Hematopoietic multipotent progenitor cell treated with erythropoietin and hydrocortisone succinate and interleukin-3 and kit ligand, for 4 days (in vitro differentiated cells): ENCODE measurements at places on chromosomes 6 and 20.

GRCh38 chr6:155517294-155517693 lies 61.7 kb upstream of the NOX3 start:
- no peak for DNase-seq

DNA sequence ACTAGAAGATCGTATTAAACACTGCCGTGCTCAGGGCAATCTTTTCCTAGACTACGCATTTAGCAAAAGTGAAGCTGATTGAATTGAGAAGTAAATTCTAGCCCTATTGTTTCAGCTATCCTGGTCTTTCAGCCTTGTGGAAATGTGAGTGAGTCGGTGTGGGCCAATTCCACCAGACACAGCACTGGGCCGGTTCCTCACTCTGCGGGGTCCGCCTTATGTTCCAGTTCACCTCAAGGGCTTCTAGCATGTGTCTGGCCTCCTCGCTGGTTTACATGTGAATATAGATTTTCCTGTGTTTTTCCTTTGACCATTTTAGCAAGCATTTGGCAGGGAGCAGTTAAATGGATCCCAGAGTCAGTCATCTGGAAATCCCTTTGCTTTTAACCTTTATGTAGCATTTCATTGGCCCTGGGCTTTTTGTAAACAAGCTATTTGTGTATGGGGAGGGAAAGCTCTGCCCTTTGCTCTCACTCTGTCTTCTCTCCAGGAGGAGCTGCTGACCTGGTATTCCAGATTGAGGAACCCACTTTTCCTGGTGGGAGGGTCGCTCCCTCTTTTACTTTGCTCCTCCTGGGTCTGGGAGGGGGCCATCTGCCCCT lies 12.4 kb upstream of the GTSF1L start:
- no peak for DNase-seq

GRCh38 chr20:44454306-44454963 lies 21.2 kb upstream of the TTPAL start:
- DNase-seq, result peak; percentile 40

- no peak for DNase-seq
Observed at GRCh38 chr6:106564476-106564875, 64.8 kb downstream of the RTN4IP1 start.

DNA sequence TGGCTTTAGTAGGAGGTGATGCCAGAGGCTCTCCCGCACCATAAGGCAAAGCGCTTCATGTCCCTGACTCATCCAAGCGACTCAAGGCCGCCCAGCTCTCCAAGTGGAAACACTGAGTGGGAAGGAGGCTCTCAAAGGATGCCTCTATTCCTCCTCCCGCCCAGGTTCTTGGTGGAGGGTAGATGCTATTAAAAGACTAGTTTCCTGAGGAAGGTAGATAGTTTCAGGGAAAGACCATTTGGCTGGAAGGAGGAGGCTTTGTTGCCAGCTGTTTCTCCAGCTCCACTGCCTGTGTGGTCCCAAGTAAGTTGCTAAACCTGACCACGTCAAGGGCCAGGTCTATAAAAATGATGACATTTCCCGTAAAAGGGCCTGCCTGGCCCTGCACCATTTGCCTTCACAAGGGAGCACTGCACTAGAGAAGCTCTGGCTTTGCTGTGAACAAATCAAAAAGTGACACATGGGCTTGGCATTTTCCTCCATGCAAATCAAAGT lies 48.2 kb downstream of the GMDS start:
- DNase-seq, result no peak

DNA sequence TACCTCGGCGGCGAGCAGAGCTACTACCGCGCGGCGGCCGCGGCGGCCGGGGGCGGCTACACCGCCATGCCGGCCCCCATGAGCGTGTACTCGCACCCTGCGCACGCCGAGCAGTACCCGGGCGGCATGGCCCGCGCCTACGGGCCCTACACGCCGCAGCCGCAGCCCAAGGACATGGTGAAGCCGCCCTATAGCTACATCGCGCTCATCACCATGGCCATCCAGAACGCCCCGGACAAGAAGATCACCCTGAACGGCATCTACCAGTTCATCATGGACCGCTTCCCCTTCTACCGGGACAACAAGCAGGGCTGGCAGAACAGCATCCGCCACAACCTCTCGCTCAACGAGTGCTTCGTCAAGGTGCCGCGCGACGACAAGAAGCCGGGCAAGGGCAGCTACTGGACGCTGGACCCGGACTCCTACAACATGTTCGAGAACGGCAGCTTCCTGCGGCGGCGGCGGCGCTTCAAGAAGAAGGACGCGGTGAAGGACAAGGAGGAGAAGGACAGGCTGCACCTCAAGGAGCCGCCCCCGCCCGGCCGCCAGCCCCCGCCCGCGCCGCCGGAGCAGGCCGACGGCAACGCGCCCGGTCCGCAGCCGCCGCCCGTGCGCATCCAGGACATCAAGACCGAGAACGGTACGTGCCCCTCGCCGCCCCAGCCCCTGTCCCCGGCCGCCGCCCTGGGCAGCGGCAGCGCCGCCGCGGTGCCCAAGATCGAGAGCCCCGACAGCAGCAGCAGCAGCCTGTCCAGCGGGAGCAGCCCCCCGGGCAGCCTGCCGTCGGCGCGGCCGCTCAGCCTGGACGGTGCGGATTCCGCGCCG lies 994 bp downstream of the FOXC1 start:
- DNase-seq, result peak; percentile 51

DNA sequence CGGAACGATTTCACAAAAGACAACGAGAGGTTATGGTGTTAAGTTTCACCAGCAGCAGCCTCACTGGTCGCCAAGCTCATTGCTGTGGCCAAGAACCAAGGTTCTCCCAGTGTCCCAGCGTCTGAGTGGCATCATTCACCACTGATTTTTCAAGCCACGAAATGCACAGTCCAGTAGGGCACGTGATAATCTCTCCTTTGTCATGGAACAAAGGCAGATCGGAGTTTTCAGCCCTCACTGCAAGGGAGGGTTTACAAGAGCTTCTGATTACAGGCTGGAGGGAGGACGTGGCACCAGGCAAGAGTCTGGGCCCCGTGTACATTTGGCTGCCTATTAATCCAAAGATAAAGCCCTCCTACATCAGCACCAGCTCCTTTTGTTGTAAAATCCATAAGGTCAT lies 2.0 kb downstream of the CD24 start:
- DNase-seq, result no peak

- DNase-seq, result no peak
Observed at GRCh38 chr6:154565331-154565730, 54.8 kb upstream of the CNKSR3 start.

- DNase-seq, result no peak
Observed at GRCh38 chr20:11754451-11754850, 163.2 kb upstream of the BTBD3 start.

- DNase-seq, result no peak
Observed at GRCh38 chr20:44884907-44885391, 556 bp upstream of the YWHAB start.

- DNase-seq, result no peak
Observed at GRCh38 chr6:154426997-154427396, 70.4 kb upstream of the IPCEF1 start.

GRCh38 chr6:75922226-75922625 lies 150.2 kb downstream of the IMPG1 start:
- no peak for DNase-seq

DNA sequence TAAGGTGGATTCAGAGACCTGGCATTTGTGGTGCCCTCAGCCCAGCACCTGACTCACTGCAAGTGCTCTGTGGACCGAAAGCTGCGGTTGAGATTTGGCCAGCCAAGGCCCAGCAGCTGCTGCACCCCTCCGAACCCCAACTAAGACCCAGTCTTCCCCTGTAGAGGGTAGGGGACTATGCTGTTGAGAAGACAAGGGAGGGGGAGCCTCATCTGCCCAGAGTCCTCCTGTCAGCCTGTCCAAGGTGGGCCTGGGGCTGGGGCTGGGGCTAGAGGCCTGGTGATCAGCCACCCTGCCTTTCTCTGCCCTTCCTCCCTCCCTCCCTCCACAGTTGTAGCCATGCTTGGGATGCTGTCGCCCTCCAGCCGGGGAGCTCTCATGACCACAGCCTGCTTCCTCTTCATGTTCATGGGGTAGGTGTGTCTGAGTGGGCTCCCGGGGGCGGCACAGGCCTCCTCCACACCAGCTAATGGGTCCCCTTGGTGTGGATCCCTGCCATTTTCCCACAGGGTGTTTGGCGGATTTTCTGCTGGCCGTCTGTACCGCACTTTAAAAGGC lies 40.9 kb downstream of the TM9SF4 start:
- no peak for DNase-seq

DNA sequence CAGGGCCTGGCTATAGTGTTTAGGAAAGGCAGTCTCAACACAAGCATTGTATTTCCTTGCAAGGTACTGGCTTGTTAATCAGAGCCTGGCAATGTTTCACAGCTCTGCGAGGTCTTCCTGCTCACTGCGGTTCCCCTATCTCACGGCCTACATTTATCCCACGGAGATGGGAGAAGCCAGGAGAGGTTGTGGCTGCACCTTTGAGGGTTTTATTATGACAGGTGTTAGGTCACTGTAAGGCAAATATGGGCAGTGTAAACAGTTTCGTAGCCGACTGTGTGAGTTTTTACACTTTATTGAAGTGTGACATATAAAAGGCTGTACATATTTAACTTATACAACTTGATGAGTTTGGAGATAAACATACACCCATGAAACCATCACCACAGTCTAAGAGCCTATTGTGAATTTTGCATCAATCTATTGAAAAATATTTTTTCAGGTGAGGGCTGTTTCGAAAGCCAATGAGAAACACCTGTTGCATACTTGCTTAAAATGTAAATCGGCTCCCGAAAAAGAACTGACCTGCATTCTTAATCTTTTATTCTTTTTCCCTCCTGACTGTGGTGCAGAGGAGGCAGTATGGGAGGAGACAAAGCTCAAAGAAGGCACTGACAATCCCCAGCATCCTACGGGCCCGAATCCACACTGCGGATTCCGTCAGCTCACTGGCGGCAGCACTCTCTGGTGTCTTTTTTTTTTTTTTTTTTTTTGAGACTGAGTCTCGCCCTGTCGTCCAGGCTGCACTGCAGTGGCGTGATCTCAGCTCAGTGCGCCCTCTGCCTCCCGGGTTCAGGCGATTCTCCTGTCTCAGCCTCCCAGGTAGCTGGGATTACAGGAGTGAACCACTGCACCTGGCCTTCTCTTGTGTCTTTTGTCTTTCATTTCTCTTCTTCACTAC lies 7.5 kb upstream of the RBM38 start:
- DNase-seq, result no peak

DNA sequence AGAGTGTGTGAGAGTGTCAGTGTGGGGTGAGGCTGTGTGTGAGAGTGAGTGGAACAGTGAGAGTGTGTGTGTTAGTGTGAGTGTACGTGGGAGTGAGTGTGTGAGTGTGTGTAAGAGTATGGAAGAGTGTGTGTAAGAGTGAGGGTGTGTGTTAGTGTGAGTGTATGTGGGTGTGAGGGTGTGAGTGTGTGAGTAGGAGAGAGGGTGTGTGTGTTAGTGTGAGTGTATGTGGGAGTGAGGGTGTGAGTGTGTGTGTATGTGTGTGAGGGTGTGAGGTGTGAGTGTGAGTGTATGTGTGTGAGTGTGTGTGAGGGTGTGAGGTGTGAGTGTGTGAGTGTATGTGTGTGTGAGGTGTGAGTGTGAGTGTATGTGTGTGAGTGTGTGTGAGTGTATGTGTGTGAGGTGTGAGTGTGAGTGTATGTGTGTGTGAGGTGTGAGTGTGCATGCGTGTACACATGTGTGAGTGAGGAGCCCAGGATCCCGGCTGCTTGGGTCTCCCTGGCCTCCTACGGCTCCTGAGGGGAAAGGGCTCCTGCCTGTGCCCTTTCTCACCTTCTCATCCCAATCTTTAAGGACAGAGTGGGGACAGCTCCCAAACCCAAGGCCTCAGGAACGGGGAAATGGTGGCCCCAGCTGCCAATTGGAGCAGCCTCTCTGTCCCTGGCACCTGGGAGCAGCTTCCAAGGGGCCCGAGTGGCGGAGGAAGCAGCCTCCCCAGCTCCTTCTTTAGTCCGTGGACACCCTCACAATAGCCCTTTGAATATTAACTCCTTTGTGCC lies 100.2 kb downstream of the PSMB1 start:
- no peak for DNase-seq

GRCh38 chr20:7692478-7692877 lies 247.8 kb downstream of the HAO1 start:
- DNase-seq, result no peak

DNA sequence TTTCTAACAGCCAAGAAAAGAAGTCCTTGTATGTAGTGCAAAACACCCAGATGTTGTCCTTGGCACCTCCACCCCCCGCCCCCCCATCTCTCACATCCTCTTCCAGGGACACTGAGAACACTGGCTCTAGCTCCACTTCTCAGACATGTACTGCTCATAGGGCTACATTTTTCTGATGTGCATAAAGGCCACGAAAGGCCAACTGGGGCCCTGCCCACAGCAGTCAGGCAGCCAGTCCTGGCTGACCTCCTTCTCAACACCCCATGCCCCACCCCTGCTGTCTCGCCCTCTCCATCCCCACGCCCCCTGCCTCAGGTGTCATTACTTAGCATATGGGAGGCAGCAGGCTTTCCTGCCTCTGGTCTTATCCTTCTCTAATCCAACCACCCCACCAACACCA lies 11.3 kb downstream of the GABRR1 start:
- no peak for DNase-seq

DNA sequence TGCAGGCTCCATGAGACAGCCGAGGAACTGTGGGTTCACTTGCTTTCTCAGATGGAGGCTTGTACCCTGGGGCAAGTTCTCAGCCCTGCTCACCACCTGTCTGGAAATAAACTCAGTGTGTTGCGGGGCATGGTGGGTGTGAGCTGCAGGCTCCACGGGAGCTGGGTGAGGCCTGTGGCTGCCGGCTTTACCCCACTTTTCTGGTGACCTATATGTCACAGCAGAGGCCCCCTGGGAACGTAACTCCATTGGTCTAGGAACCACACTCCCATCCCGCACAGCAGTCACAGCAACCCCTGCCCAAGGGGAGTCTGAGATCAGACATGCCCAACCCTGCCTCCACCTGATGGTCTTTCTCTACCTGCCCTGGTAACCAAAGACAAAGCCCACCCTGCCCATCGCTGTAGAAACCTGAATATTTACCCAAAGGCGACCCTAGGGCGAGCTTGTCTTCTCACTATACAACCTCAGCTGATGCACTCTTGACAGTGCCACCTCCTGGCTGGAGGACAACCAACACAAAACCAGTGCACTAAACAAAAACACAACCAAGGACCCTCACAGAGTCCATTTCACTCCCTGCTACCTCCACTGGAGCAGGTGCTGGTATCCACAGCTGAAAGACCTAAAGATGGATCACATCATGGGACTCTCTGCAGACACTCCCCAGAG lies 174.3 kb downstream of the PDE10A start:
- no peak for DNase-seq

- DNase-seq, result no peak
Observed at GRCh38 chr6:33846226-33846625, 42.4 kb upstream of the MLN start.

DNA sequence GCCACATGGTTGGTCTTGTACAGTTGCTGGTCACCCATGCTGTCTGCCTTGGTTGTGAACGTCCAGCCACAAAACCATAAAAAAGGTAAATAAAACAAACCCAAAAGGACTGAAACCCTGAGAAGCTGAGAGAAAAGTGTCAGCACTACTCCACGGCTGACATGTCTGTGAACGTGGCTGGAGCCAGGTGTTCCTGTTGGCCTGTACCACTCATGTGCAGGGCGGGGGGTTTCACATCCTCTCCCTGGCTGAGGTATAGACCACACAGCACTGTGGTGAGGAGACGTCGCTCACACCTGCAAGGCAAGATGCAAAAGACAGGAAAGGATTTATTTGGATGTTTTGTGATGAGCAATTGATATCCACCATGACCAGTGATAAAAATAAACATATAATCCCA lies 51.9 kb upstream of the MRPS10 start:
- DNase-seq, result no peak

- DNase-seq, result no peak
Observed at GRCh38 chr20:36756496-36756895, 10.6 kb upstream of the NDRG3 start.

- peak; percentile 70 for DNase-seq
Observed at GRCh38 chr6:137165375-137166246, 7.8 kb downstream of the IL22RA2 start.
